ENCODE measurements at places on chromosomes 4 and X.

GRCh38 chr4:26217961-26218676, 102.7 kb upstream of the RBPJ start:
- DNase-seq: no peak

DNA sequence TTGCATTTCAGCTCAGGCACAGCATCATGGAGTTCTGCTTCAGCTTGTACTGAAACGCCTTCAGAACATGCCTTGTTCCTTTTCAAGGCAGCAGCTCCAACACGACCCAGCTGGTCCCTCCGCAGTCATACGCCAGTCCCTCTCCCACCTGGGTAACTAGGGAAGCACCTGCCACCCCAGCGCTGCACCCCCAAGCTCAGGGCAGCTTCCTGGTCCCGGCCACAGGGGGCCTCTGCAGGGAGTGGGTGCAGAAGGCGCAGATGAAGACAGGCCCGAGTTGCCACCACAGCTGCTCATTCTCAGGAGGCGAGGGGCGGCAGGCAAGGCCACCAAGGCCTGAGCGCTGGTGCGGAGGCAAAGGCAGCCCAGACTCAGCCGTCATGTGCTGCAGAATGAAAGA, 21.8 kb downstream of the WDR1 start:
- no peak for DNase-seq

DNA sequence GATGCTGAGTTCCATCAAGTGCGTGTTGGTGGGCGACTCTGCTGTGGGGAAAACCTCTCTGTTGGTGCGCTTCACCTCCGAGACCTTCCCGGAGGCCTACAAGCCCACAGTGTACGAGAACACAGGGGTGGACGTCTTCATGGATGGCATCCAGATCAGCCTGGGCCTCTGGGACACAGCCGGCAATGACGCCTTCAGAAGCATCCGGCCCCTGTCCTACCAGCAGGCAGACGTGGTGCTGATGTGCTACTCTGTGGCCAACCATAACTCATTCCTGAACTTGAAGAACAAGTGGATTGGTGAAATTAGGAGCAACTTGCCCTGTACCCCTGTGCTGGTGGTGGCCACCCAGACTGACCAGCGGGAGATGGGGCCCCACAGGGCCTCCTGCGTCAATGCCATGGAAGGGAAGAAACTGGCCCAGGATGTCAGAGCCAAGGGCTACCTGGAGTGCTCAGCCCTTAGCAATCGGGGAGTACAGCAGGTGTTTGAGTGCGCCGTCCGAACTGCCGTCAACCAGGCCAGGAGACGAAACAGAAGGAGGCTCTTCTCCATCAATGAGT, 46.6 kb downstream of the RHOH start:
- no peak for DNase-seq

GRCh38 chrX:102654696-102655095, 3.4 kb downstream of the GPRASP1 start:
- no peak for DNase-seq

- DNase-seq: no peak
Measured at GRCh38 chr4:142265536-142265935, 580.6 kb downstream of the INPP4B start.
